Eye (tissue), 1 donor: ENCODE measurements at places on chromosomes 12 and 14.

GRCh38 chr14:24710403-24711112, 76.6 kb upstream of the GZMB start:
- DNase-seq, result peak; percentile 85

GRCh38 chr12:6960593-6961277, 9.6 kb downstream of the PTPN6 start:
- DNase-seq, result no peak

DNA sequence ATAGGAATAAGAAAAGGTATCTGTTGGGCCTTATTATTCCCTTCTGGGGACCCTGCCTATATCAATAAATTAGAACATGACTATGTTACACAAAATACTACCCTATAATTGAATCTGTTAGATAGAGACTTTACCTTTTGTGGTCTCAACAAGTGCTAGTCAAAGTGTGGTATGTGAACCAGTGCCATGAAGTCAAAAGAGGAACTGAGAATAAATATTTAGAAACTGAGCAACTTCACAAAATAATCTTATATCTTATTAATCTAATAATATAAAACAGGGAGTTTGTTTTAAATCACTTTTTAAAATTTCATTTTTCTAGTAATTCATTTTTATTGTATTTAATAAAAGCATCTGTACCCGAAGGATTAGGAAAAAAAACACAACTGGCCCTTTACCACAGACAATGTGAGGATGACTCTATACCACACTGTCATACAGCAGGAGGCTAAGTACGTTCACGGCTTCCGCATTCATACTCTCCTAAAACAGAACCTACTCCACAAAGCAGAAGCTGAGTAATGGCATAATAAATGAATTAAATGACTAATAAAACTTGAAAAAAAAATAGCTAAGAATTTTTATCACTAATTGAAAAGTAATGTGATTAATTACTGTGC, 42.1 kb downstream of the SEC23A start:
- no peak for DNase-seq

DNA sequence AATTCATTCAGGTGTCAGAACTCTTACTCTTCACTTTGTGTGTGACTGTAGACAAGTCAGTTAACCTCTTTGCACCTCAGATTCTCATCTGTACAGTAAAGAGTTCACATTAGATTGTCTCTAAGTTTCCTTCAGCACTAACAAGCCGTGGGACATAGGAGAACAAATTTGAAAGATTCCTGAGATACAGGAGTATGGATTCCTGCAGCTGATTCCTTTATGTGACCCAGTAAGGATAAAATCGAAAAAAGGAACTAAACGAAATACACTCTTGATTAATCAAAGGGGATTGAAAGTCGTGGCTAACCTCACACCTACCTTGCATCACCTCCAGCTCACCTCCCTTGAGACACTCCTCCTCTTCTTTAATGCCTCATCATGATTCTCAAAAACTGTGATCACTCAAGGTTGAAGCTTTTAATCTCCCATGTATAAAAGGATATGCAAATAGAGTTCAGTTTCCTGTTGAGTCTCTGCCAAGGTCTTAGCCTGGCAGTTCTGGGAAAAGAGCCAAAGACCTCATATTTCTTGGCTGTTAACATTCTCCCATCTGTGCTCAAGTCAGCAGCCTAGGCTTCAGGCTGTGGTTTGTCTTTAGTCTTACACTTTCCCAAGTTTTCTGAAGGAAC, 156.6 kb downstream of the DAD1 start:
- peak; percentile 83 for DNase-seq

- no peak for DNase-seq
These were observed 78.3 kb downstream of the DDX51 start for GRCh38 chr12:132065609-132066344.
